ENCODE measurements at places on chromosomes 5 and 9.

DNA sequence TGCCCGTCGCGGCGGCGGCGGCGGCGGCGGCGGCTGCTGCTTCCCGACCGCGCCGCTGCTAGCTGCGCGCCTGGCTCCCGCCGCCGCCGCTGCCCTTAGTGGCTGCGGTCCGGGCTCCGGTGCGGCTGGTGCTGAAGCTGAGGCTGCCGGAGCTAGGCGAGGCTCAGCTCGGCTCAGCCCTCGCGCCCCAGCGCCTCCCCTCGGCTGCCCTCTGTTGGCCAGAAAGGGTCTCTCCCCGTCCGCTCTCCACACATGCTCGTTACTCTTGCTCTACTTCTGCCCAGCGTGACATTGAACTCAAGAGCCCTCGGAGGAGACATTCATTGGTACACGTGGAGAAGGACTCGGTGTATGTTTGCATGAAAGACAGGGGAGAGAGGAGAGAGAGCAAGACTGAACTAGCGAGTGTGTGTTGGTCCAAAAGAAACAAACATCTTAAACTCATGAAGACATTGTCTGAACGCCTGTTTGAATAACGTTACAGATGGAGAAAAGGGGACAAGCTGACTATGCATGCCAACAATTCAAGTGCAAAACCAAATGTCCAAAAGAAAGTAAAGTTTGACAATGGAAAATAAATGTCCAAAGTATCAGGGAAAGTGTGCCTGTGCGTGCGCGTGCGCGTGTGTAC, at the start of gene HCN1:
Gene HCN1 (minus strand): TSS at position 175 of the 631 bp plus-strand sequence.
- no peak for DNase-seq

- no peak for DNase-seq
Measured at GRCh38 chr5:131532031-131532640, 102.9 kb downstream of the RAPGEF6 start.

DNA sequence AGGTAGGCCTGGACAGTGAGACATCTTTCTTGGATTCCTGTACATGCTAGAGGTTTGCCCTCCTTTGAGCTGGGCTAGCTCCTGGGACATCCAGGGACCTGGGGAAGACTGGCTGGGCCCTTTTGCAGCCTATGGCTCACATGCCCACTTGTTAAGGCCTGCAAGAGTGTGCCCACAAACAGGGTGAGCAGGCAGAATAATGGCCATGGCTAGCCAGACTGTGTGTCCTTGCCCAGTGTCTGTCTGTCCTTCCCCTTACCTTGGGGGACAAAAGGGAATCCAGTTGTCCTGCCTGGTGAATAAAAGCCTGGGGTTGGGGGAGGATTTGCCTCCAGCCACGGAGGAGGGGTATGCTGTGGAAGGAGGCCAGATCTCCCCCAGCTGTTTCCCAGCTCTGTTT, 13.0 kb upstream of the CXXC5 start:
- DNase-seq: no peak

GRCh38 chr5:56986626-56986947, 34.7 kb upstream of the MIER3 start:
- DNase-seq: no peak

- no peak for DNase-seq
Measured at GRCh38 chr9:272251-273213, 57.9 kb downstream of the DOCK8 start.

DNA sequence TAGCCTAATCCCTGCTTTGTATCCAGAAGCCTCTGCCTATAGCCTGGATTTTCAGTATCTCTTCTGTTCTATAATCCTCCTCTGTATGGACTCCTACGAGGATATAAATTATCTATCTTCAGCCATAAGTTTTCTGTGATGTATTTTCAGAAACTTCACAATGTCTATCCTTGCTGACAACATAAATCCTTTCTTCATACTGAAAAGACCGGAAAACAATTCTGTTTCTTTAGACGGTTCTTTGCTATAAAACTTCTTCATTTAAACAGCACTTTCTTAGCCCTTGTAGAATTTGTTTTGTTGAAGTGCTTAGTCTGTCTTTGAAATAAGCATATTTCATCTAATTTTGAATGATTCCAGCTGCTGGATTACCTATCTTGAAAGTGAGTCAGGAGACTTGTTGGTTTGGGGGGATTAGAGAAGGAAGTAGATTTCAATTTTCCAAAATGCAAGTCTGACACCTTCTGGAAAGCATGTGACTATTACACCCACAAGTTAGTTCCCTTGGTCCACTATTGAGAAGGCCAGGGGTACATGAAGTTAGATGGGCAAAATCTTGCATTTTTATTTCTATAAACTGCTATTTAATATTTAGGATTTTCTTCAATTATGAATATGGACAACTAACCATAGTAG, 96.3 kb upstream of the RANBP3L start:
- DNase-seq: no peak

- DNase-seq: peak; percentile 96
Measured at GRCh38 chr5:181191526-181192336, 13.3 kb downstream of the TRIM7 start.

DNA sequence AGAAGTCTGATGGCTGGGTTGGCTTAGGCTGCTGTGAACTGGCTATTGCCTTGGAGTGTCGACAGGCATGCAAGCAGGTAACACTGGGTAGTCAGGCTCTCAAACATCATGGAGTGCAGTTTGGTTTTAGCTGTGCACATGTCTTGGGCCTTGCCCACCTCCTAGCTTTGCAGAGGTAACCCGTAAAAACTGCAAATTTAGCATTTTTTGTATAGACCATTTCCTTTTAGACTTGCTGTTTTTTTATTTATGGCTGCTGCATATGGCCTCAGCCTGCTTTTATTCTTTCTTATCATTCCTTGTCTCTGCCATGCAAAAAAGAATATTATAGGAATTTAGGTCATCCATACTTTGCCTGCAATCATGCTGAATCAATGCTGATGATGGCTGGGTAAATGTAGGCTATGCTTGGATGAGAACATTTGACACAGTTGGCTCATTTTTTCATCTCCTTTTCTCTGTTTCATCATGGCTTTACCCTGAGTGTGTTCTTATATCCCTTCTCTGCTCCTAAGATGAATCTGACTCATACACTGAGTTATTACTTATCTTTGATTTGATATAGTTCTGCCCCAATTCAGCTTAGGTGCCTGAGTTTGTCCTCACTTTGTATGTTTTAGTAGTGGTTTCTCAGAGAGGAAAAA, 27.2 kb downstream of the RECK start:
- no peak for DNase-seq

DNA sequence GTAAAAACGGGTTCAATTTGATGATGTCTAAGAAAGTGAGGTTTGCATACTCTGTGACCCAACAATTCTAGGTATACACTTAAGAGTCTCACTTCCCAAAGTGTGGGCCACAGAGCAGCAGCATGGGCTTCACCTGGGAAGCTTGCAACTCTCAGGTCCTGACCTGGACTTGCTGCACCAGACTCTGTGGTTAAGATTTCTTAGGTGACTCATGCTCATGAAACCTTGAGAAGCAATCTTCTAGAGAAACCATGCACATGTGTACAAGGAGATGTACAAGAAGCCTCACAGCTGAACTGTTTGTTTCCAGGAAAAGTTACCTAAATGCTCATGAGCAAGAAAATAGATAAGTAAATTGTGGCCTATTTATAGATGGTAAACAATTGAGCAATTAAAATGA, 30.0 kb downstream of the DNAJC21 start:
- DNase-seq: no peak

DNA sequence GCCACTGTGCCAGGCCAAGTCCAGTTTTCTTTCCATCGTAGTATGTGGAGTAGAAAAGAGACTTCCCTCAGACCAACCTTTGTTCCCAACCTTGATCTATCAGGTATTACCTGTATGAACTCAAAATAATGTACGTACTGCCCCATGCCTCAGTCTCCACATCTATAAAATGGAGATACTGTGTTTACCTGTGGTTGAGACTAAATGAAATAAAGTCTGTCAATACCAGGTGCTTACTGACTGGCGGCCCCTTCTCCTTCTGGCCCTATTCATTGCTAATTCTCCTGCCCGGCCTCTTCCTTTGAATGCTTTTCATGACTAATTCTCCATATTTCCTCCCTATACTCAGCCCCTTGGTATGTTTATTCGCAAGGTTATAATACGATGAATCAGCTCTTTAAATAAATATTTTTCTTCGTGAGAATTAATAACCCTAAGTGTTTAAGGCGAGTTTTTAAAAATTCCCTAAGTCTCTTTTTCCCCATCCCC, 89.6 kb upstream of the BASP1 start:
- peak; percentile 38 for DNase-seq

- no peak for DNase-seq
Measured at GRCh38 chr9:13942695-13943094, 371.2 kb downstream of the NFIB start.

DNA sequence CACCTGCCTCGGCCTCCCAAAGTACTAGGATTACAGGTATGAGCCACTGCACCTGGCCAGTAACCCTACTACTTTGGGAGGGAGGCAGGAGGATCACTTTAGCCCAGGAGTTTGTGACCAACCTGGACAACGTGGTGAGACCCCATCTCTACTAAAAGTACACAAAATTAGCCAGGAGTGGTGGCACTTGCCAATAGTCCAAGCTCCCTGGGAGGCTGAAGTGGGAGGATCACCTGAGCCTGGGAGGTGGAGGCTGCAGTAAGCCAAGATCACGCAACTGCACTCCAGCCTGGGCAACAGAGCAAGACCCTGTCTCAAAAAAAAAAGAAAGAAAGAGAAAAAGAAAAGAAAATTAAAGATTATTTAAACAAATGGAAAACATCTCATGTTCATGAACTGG, 10.3 kb downstream of the GDF9 start:
- no peak for DNase-seq

GRCh38 chr5:158120760-158121159, 261.8 kb upstream of the CLINT1 start:
- DNase-seq: no peak

DNA sequence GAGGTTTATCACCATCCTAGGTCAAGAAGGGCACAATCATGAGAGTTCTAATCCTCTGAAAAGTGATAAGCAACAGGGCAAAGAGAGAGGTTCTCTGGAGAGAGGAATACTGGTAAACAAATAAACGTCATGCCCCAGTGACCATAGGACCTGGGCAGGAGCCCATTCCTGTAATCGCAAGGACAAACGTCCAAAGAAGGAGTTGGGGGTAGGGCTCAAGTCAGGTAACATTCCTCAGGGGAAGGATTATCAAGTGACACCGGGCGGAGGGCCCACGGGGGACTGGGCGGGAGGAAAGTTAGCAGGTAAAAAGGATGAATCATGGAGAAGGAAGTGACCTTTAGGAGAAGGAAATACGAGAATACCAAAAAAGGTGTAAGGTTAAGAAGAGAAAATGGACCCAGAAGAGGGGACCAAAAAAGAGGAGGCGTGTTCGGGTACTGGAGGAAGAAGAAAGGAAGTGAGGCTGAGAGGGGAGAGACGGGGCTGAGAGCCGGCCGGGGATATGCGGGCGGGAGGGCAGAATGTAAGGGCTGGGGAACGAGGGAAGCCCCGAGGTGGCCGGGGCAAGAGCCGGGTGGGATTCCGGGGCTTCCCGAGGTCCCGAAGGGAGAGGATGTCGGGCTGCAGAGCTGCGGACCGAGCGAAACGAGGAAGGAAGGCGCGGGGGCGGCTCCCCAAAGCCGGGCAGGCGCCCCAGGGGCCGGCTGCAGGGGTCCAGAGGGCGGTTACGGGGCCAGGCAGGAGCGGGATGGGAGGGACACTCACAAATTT, 583 bp downstream of the DIAPH1 start:
- DNase-seq: peak; percentile 89

DNA sequence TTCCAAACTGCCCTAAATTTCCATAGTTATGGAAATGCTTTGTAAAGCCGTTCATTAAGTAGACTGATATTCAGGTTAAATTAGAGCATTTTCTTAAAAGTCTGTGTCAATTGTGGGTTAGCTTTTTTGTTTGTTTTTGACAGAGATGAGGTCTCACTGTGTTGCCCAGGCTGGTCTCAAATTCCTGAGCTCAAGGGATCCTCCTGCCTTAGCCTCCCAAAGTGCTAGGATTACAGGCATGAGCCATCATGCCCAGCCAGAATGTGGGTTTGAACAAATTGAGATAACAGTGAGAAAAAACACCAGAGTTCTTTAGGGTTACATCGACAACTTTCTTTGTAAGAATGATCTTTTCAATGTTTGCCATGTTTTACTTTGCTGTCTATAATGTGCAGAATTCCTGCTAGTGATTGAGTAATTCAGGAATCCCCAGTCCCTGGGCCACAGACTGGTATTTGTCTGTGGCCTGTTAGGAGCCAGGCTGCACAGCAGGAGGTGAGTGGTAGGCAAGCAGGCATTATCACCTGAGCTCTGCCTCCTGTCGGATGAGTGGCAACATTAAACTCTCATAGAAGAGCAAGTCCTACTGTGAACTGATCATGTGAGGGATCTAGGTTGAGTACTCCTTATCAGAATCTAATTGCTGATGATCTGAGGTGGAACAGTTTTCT, 80.5 kb downstream of the RAI14 start:
- DNase-seq: peak; percentile 34

DNA sequence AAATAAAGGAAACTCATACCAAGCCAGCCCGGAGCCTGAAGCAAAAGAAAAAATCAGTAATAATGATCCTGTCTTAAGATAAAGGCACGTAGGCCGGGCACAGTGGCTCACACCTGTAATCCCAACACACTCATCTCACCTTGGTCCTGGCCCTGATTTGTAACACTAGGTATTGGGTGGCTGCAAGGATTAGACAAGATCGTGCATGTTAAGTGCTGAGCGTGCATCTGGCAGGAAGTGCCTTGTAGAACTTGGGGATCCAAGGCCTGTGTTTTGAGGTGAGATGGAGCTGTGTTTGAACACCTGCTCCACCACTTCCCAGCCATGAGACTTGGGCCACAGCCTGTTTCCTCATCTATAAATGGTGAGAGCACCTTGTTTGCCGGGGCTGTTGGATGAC, 41.5 kb downstream of the SPRY4 start:
- DNase-seq: no peak

DNA sequence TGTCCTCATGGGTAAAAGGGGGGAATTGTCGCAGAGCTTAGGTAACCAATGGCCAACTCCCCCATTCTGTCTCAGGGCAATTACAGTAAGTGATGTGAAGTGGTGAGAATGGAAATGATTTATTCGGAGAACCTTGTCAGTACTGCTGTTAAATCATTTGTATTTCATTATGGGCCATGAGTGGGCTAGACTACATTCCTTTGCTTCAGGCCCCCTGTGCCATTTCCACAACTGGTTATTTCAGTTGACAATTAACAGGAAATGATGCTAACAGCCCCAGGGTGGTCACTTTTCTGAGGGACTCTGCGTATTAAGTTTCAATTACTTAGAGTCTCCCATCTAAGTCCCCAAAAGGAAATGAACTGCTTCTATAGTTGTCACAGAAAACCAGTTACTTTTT, 653.7 kb downstream of the CCDC171 start:
- DNase-seq: no peak

- no peak for DNase-seq
Measured at GRCh38 chr9:10649076-10649475, 36.3 kb upstream of the PTPRD start.

GRCh38 chr5:74864823-74865222, 1.4 kb downstream of the FAM169A start:
- no peak for DNase-seq
